Tibial artery (tissue), 4 donors: ENCODE measurements at places on chromosomes 4 and X.

DNA sequence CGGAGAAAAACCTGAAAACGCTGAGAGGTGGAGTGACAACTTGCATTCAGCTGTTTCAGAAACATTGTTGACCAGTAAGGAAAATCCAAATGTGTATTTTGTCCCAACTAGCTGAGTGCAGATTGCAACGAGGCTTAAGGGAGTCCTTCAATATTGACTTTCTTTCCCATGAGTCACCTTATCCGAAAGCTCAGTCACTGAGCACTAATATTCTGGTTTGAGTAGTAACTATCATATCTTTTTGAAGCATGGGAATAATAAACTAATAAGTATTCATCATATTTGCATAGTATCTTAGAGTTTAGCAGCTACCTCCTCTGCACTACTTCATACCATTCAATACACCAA lies 604.3 kb downstream of the PACRGL start:
- no peak for DNase-seq

- DNase-seq = no peak
These were observed 16.4 kb downstream of the DMD start for GRCh38 chrX:33194876-33195433.

- no peak for DNase-seq
These were observed 13.1 kb downstream of the ZNF81 start for GRCh38 chrX:47849778-47850177.

GRCh38 chr4:10620935-10621488 lies 63.6 kb downstream of the CLNK start:
- no peak for DNase-seq
